CMK (cell line): ENCODE measurements at places on chromosomes 3 and 15.

- no peak for DNase-seq
Observed at GRCh38 chr3:157692468-157692867, 189.3 kb upstream of the VEPH1 start.

DNA sequence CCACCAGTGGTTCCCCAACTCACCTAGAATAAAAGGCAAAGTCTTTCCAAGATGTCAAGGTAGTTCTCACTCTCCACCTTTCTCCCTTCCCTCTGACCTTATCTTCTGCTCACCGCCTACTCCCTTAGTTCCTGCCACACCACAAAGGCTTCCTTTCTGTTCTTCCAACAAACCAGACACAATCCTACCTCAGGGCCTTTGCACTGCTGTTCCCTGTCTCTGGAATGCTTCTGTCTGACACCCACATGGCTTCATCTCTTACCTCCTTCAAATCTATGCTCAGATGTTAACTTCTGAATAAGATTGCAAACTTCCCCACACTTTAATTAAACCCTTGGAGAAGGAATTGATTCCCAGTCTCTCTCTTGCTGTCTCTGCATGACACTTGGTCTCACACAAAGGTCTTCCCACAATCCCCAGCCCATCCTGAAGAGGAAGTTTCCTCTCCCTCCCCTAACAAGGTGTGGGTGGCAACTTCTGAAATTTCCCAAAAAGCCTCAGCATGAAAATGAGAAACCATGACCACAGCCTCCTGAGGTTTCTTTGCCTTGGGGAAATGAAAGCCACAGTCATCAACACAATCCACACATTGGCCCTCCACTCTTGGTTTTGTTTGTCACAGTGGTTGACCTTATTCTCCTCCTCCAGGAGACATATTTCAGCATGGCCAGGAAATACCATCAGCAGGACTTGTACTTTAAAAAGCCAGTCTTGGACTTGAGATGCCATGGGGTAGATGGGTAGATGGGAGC lies 3.0 kb upstream of the RYK start:
- DNase-seq, result no peak

DNA sequence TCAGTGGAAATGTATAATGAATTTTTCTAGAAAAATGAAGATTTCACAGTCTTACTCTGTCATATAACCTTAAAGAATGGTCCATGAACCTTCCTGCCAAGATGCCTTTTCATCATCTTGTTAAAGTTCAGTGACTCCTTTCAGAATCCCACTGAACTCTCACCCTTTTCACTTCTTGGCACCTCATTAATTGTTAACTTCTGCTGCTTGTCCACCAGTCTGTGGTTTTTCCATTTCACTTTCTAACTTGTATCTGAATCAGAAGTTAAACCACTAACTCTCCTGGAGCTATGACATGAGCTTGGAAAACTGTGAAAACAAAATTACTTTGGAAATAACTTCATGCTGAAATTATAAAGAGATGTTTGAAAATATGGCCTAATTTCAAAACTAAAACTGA lies 281.2 kb upstream of the ALCAM start:
- no peak for DNase-seq

- DNase-seq, result no peak
Observed at GRCh38 chr3:114370537-114371174, 76.8 kb downstream of the TIGIT start.

DNA sequence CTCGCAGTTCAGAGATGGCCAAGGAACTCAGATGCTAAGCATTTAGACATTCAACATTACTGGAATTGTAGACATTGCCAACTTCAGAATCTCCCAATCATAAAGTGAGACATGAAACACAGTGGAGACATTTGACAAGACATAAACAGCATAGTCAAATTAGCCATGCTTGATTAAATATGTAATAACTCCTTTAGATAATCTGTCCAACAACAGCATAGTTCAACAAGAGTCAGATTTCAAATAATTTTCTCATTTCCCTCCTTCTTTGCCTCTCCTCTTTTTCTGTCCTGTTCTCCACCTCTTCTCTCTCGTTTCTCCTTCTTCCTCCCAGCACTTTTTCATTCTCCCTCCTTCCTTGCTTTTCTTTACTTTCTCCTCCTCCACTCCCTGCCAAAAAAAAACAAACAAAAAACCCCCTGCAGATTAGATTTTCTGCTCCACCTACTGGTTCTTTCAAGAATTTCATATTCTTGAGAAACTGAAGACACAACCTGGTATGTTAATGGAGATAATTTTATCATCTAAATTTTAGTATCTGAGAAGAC lies 20.2 kb downstream of the CPOX start:
- no peak for DNase-seq

DNA sequence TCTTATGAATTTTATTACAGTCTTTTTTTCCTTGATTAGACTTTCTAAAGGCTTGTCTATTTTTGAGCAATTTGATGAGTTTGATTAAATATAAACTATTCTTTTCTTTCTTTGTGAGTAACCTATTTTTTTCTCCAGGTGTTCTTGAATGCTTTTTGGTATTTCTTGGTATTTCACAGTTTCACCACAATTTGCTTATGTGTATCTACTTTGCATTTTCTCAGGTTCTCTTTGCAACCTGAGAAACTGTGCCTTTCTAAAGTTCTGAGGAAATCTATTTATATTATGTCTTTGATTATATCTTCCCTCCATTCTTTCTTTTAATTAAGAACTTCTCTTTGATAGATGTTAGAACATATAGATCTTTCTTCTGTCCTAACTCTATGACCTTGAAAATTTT lies 117.1 kb upstream of the MLF1 start:
- DNase-seq, result no peak

- DNase-seq, result no peak
Observed at GRCh38 chr3:113266738-113267137, 55.4 kb downstream of the BOC start.

GRCh38 chr3:8317661-8318649 lies 183.7 kb upstream of the LMCD1 start:
- DNase-seq, result no peak

- DNase-seq, result no peak
Observed at GRCh38 chr3:151751161-151751560, 17.4 kb downstream of the AADACL2 start.

GRCh38 chr15:88484682-88485331 lies 17.3 kb downstream of the MRPS11 start:
- DNase-seq, result no peak

GRCh38 chr3:4850928-4851265 lies 128.3 kb upstream of the BHLHE40 start:
- DNase-seq, result no peak
